ENCODE measurements at places on chromosomes 3 and 15.

GRCh38 chr15:101406526-101407195, 82.8 kb downstream of the PCSK6 start:
- no peak for DNase-seq

DNA sequence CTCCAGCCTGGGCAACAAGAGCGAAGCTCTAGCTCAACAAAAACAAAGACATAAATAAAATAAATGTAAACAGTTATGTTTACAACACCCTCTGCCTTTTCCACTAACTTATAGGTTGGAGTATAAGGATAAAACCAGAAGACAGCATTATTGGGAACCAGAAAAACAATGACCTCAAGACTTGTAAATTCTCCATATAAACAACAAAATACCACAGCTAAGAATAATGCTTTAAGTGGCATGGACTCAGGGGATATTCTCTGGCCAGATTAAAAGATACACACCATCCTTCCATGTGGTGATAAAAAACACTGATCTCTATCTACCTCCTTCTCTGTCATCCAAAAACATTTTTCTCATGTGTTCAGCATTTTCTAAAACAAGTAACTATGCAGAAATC, 500.6 kb downstream of the MAGI1 start:
- DNase-seq: no peak

DNA sequence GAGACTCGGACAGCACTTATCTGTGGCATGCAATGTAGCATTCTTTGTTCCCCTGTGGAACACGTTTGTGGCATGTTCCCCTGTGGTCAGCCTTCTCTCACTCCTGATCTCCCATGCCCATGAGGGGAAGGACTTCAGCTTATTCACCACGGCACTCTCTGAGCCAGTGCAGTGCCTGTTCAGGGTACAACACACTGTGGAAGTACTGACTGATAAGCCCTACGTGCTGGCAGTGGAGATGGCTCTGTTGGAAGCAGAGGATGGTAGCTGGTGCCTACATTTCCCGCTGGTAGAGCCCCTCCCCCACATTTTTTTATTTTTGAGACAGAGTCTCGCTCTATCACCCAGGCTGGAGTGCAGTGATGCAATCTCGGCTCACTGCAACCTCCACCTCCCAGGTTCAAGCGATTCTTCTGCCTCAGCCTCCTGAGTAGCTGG, 43.5 kb upstream of the ETV5 start:
- DNase-seq: no peak

DNA sequence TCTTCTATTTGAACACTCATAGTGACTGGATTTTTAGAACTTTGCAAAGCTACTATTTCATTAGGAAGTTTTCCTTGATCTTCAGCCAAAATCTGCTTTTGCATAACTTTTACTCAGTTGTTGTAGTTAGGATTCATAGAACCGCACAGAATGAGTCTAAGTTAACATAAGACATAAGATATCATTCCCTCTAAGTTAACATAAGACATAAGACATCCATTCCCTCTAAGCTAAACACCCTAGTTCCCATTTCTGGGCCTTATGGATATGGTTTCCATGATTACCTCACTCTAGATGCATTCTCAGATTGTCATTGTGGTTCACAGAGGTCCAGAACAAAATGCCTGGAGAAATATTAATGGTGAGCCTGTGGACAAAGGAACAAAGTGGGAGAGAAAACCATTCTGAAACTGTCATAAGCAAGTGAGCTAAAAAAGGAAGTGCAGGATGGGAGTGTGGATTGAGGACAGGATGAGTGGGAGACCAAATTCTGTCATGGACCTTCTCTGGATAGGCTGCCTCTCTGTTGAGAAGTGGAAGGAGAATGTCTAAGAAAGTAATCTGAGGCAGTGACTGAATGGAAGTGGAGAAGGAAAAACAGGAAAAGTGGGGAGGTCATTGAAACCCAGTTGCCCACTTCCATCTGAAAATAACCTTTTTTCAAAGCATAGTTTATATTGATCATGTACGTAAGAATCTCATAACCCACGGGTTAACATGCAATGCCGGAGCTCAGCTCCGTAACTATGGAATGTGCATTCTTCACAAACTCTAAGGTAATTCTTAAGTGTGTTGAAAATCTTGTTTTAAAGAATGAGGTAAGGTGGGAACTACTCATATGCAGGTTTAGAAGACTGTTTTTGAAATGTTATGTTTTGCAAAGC, 37.4 kb upstream of the SECISBP2L start:
- DNase-seq: peak; percentile 57

DNA sequence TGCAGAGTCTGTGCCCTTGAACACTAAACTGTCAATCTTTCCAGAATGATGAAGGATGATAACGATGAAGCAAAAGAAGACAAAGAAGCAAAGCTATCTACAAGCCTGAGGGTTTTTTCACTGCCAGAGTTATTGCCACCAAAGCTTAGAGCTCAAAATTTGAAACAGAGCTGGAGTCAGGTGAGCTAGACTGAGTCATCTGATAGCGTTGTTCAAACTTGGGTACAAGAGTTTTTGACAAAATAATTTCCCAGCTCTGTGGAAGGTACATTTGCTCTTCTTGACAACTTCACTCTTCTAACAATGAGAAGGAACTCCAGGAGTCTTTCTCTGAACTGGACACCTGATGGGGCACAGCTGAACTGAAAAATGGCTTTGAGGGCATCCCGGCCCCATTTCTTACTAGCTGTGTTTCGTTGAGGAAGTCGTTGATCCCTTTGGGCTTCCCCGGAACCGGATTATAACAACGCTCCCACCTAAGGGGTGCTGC, 715 bp downstream of the MCCC1 start:
- DNase-seq: no peak
